ENCODE measurements at places on chromosomes 5 and 9. TPM values are rescaled to one million over a fixed set of nuclear protein-coding genes. Genes with fewer than 3 reads are reported as not detected.

- DNase-seq: peak; percentile 70
These were observed 2.8 kb upstream of the HBEGF start for GRCh38 chr5:140349244-140349643.

Gene CCDC183
- 0.35 TPM for total RNA-seq

DNA sequence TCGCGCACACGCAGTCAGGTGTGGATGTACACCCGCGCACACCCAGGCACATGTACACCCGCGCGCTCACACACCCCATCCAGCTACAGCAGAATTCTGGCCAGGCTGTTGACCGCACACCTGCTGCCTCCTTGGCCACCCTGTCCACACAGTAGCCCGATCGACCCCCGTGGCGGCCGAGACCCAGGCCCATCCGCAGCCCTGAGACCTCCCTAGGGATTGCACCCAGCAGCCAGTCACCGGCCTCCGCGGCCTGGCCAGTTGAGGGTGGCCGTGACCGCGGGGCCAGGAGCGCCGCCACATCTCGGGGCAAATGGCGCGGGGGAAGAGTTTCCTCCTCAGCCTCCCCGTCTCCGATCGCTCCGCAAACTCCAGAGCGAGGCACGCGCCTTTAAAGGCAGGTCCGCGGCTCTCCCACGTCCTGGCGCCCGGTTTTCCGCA lies 774 bp upstream of the ADAMTS16 start:
- DNase-seq: no peak

Gene COL15A1
- 0.50 TPM for total RNA-seq

DNA sequence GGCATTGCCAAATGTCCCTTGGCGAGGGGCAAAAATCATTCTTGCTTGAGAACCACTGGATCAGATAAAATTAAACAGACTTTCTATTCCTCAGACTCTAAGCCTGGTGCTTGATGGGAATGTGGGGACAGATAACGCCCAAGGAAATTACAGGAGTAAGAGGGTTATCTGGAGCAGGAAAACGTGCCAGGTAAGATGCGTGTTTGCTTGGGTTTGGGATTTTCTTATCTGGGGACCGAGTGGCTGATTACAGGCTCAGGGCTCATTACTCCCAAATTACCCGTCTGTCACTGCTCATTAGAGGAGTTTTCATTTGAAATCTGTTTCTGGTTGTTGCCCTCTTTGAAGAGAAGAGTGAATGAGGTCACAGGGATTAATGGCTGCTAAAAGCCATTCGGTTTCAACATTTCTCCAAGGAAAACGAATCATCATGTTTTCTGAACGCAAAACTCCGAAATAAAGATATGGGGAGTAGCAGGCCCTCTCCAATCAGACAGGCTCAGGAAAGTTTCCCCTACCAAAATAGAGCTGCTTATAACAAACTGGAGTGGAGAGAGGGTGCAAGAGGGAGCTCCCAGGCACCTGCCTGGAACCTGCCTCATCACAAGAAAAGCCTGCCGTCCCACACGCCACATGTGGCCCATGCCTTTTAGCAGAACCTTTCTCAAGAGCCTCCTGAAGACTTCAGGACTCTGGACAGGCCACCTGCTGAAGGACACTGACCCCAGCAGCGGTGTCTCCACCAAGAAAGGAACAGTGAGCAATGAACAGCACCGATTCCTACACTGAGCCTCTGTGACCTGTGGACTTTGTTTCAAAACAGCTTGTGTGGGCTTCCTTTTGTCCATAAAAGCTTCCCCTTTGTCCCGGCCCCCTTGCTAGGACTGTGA lies 136.4 kb downstream of the ICE1 start:
- no peak for DNase-seq
